Iris pigment epithelial cell (primary cell): ENCODE measurements at places on chromosomes 2 and 18.
A peak's percentile ranks its signal among the peaks of the same experiment; 100 is the strongest.

DNA sequence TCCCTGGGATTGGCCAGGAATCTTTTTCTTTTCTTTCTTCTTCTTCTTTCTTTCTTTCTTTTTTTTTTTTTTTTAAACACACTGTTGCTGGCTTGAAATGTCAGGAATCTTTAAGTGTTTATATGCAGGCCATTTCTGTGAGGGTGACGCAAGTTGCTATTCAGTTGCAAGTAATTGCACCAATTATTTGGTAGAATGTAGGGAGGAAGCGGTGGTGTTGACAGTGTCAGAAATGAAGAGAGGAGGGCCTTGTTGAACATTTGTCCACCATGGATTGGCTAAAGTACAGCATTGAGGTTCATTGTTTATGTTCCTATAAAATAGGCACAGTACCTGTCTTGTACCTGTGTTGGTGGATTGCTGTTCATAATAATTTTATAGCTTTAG is 6.5 kb downstream of the RPIA start:
- DNase-seq: no peak

- DNase-seq: no peak
Observed at GRCh38 chr2:232549655-232550353, 553 bp downstream of the TIGD1 start.

DNA sequence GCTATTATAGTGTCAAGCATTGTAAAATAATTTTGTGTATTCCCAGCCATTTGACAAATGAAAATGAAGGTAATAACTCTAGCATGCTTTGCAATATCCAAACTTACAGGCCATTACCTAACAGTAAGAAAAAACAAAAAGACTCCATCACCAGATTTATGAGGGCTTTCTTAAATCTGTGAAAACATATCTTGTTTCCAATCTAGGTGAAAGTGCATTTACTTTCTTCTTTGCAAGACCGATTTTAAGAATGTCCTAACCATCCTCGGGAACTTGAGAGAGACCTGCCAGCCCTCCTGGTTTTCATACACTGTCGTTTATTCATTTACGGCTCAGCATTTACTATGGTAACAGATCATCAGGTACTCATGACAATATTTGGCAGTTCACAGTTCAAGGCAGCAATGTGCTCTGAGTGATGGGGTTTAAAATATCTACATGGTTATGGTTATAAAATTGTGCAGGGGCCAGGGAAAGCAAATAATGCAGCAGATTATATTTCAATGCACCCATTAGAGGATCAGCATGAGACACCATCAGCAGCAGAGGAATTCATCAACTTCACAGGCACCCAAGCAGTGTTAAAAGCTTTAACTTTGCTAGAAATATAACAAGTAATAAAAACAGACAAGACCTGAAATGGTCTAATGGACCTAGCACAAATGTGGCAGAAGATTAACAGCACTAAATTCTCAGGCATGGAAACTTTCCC is 34.4 kb upstream of the PARD3B start:
- DNase-seq: no peak

DNA sequence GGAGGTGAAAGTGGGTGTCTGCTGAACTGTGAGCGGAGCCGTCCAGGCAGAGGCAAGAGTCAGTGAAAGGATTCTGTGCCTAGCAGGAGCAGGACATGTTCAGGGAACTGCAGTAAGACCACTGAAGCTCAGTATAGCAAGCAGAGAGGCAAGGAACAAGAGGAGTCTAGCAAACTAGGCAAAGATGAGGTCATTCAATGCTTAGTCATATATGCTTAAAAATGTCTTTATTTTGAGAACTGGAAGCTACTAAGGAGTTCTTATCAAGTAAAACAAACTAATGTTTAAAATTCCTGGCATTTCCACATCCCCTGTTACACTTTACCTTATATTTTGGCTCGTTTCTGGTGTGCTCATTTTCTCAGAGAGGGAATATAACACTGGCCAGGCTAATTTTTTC is 913.4 kb downstream of the CBLN2 start:
- DNase-seq: peak; percentile 28

- DNase-seq: peak; percentile 53
Observed at GRCh38 chr2:12293874-12294273, 422.9 kb upstream of the TRIB2 start.

GRCh38 chr2:143398781-143399180 is 269.6 kb downstream of the ARHGAP15 start:
- DNase-seq: no peak

DNA sequence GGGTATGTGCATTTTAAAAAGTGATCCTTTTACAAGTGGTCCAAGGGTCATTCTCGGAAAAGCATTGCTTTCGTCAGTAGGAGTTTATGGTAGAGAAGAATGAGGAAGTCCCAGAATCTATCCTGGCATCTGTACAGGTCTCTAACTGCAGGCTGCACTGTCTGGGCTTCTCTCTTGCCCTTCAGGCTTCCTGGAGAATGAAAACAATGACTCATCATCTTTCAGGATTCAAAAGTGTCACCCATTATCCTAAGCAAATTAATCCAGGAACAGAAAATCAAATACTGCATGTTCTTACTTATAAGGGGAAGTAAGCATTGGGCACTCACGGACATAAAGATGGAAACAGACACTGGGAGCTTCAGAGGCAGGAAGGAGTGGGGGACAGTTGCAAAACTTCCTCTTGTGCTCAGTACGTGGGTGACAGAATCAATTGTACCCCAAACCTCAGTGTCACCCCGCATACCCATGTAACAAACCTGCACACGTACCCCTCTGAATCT is 60.2 kb upstream of the TXNDC2 start:
- DNase-seq: peak; percentile 93

GRCh38 chr18:34723143-34723542 is 13.0 kb downstream of the DTNA start:
- no peak for DNase-seq

- no peak for DNase-seq
Observed at GRCh38 chr2:42007551-42007950, 40.3 kb upstream of the PKDCC start.

DNA sequence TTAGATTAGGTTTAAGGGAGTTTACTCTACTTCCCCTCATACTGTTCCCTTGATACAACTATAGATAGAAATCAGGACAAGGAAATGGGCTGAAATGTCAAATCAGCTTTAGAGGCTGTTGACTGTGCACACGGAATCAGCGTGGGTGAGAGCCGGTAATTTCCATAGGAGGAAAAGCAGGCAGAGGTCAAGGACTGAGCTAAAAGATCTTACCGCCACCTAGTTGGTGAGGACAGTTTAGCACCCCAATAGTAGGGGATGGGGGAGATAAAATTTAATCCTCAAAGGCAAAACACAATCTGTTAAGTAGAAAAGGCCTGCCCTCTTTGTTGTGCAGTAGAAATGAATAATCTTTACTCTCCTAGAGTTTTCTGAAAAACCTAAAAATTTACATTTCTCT is 1154.5 kb upstream of the CHAC2 start:
- DNase-seq: peak; percentile 10

DNA sequence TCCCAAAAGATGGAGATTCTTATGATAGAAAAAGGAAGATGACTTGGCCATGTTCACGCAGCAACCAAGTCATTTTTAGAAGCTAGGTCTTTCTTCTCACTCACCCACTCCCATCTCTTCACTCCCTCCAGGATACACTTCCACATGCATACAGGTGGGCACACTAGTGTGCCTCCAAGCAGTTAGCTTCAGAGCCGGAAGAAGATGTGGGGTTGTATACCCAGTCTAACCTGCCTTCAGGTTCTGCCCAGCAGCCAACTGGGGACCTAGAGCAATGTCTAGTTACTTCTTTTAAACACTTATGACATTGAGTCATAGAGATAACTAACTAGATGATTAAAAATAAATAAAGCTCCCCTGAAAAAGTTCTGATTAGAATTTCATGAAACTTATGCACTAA is 21.8 kb upstream of the TANK start:
- DNase-seq: no peak

DNA sequence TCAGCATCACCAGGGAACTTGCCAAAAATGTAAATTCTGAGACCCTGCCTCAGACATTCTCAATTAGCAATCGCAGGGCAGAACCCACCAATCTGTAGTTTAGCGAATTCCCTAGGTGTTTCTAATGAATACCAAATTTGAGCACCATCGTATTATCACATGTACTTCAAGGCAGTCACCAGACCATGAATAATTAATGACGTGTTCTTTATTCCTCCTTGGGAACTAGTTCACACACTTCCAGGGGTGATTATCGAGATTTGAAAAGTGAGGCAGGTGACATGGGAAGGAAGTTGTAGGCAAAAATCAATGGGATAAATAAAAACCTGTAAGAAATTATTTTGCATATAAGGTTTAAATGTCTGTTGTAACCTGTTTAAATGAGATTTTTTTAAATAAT is 102.5 kb upstream of the CRIM1 start:
- DNase-seq: no peak

DNA sequence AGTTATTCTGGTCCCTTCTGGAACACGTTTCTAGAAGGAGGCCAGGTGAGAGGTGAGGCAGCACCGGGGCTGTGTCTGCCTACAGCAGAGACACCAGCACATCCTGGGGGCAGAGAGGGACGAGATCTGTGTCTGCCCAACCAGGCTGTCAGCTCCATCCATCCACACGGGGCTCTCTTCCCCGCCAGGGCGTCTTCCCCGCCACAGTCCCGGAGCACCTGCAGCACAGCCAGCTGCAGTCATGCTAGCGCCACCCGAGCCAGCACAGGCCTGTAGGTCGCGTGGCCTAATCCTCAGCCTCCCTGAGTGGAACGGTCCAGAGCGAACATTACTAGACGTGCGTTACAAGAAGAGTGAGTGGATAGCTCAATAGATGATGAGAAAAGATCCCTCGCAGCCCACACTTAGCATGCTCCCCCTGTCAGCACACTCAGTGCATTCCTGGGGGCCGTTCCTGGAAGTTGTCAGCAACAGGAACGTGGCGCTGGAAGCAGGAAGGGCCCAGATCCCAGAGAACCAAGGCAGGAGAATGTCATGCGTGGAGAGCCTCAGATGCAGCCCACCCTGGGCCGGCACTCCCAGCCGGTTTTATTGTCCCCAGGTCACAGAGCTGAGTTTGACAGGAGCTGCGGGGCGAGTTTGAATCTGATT is 179.0 kb downstream of the TWIST2 start:
- DNase-seq: no peak

GRCh38 chr2:235904585-235904931 is 263.6 kb downstream of the GBX2 start:
- no peak for DNase-seq

GRCh38 chr18:13500869-13501542 is 225.4 kb downstream of the FAM210A start:
- peak; percentile 85 for DNase-seq

- no peak for DNase-seq
Observed at GRCh38 chr2:119242276-119243119, 18.9 kb downstream of the STEAP3 start.

GRCh38 chr2:239890206-239890746 is 134.9 kb downstream of the NDUFA10 start:
- no peak for DNase-seq

GRCh38 chr2:69119104-69119894 is 106.3 kb downstream of the ANTXR1 start:
- DNase-seq: no peak

- no peak for DNase-seq
Observed at GRCh38 chr18:76392349-76392748, 102.7 kb downstream of the ZNF516 start.

DNA sequence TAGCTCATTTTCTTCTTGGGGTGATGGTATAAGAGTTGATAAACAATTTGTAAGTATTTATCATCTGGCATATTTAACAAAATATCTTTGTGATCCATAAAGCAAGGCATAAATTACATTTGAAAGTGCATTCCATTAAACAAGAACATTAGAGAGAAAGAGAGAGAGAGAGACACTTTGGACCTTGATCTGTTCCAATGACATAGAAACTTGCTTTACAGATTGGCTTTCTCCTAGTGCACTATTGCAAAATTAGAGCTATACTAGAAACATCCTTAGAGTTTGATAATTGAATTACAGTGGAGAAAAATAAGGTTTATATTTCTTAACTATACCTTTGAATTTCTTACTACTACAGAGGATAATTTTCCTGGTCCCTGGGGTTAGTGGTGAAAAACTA is 5.7 kb upstream of the ACADL start:
- DNase-seq: no peak

GRCh38 chr2:48691935-48692691 is 63.4 kb downstream of the LHCGR start:
- DNase-seq: no peak

- no peak for DNase-seq
Observed at GRCh38 chr2:143905587-143905986, 614.3 kb downstream of the ZEB2 start.

GRCh38 chr2:172299741-172300140 is 127.6 kb upstream of the ITGA6 start:
- DNase-seq: no peak

DNA sequence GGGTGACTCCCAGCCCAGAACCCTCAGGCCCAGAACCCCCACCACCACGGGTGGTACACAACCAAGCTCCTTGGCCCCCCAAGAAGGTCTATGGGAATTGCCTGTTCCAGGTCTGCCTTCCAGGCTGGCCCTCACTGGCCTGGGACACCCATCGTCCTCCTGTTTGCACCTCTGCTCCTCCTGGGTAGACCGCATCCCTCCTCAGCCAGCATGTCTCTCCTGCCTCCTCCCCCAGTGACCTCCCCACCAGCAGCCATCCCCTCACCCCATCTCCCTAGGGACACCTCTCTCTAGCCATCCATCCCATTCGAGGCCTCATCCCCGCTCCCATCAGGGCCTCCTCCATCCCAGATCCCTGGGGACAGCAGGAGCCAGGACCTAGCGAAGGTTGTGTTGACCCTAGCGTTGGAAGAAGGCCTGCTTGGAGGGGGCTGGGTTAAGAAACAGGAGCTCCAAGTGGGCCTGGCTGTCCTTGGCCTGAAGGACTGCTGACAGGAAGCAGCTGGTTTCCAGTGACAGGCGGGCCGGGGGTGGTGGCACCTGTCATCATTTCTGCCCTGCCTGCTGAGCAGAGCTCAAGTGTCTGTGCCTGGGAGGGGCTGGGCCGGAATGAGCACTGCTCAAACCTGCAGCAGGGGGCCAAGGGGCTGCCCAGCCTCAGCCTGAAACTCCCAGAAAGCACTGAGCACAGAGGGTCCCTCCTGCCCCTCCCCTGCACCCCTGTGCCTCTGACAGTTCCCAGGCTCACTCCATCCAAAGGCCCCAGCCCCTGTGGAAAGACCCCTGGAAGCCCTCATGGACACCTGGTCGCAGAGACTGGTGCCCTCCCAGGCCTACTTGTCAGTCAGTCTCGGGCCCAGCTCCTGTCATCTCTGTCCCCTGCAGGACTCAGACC is 96.0 kb upstream of the OTOS start:
- no peak for DNase-seq

- DNase-seq: no peak
Observed at GRCh38 chr18:29712785-29713184, 1329.8 kb downstream of the DSC3 start.

DNA sequence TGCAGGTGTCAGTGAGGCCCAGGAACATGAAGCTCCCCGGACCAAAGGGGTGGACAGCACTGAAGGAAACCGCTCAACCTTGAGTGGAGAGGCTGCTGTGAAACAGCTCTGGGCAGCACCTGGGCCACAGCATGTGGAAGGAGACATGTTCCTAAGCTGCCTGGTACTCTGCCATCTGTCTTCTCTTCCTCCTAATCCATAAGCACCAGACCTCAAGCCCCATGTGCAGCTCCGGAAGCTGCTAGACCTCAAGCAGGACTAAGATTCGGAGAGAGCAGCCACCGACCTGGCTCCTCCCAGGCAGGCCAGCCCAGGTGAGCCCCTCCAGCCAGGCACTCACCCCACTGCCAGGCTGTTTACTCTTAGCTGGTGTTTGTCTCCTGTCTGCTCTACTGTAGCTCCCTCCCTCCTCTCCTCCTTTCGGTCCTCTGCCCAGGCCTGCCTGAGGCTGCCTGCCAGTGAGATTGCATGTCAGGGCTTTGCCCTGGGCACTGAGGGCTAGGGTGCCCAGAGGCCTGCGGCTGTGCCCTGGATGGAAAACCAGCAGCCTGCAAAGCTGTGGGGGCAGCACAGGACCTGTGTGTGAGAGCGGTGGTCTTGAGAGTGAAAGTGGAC is 53.7 kb downstream of the BCL11A start:
- no peak for DNase-seq
